ENCODE measurements at places on chromosomes 1 and 21.

DNA sequence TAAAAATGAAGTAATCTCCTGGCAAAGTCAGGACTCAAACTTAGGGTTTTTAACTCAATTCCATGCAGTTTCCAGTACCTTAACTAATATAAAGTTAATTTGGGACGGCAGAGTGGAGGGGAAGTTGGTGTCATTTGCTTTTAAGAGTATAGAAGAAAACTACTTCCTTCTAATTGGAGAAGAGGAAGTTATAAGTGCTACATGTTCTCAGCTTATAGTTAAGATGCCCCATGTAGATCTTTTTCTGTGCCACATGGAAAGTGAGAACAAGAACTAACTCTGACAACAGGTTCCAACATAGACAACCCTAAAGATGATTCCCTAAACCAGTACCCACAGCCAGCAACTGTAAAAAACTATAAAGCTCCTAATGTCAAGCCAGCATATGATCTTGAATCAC is 11.5 kb downstream of the RRAGC start:
- DNase-seq, result no peak

DNA sequence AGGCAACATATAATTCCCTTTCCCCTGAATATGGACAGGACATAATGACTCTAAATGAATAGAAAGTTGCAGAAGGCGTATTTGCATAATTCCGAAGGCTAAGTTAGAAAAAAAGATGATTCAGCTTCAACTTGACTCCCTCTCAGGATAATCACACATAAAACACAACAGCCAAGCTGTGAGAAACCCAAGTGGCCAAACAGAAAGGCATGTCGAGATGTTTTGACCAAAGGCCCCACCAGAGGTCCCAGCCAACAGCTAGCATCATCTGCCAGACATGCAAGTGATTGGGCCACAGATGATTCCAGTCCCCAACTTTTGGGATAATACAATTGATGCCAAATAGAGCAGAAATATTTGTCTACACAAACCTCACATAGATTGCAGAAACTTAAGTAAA is 444.9 kb downstream of the LTN1 start:
- no peak for DNase-seq

GRCh38 chr1:225642177-225642576 is 10.7 kb downstream of the ENAH start:
- no peak for DNase-seq

GRCh38 chr1:1946540-1946939 is 27.5 kb upstream of the TMEM52 start:
- DNase-seq, result no peak

DNA sequence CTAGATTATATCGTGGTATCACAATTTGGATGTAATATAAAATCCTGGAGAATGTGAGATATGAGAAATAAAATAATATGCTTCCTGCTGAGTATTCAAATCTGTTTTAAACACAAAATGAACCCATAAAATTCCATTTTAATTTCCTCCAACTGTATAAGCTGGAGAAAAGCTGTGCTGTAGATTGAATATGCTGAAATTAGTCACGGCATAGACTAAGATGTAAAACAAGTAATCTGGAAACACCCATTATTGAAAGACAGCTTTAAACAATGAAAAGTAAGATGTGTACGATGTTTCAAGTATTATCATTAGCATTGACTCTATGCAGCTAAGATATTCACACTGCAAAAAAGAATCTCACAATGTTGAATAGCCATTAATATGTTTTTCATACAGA is 403.4 kb upstream of the BRINP3 start:
- no peak for DNase-seq
